ENCODE measurements at places on chromosomes 4 and X.

GRCh38 chrX:103828529-103828928 lies 3.5 kb downstream of the RAB9B start:
- ATAC-seq: no peak

DNA sequence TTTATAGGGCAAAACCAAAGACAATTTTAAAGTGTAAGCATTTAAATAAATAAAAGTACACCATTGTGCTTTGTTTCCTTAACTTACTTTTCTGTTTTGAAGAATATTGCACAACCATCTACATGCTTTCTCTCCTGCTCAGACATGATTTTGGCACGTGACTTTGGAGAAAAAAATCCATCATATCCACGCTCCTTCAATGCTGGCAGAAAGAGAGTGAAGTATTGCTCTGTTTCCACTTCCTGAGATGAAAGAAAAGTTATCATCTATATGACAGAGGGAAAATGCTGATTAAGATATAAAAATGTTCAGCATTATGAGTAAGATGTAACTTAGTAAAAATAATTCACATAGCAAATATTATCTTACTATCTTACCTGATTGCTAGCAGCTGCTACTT lies 77.1 kb downstream of the CNOT6L start:
- ATAC-seq: no peak

- ATAC-seq: no peak
Observed at GRCh38 chrX:71304561-71304960, 3.0 kb downstream of the ITGB1BP2 start.

GRCh38 chr4:75048208-75048879 lies 115.4 kb downstream of the PARM1 start:
- no peak for ATAC-seq

DNA sequence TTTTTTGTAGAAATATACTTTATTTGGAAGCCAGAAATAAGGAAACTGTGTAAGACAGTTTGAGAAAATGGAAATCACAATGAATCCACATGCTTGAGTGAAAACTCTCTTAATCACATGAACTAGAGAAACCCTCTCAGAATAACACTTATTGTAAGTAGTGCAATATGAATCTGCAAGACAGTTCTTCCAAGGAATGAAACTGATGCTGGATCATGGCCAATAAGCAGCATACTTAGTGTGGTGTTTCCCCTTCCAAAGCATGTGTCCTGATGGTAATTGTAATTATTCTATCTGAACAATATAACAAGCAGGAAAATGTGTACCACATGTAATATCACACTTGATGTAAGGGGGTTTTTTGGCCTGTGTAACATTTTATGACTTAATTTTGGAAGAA lies 1870.5 kb upstream of the TENM3 start:
- ATAC-seq: no peak

- ATAC-seq: no peak
Observed at GRCh38 chrX:15566244-15566643, 34.5 kb downstream of the ACE2 start.

DNA sequence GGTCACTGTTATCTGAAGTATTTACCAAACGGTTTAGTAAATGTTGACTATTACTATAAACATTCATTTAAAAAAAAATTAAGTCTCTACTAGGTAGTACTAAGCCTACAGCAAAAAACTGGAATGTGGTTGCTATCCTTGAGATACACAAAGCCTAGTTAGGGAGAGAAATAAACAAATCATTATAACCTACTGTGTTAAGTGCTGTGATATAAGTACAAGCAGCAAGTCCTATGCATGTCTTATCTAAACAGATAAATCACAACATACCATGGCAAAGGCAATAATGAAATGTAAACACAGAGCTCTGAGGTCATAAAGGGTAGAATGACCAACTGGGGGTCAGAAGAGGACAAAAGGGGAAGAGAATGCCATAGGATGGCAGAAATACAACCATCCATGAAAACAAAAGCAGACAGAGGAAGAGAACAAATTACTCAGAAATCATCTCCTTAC lies 92.2 kb downstream of the RNF150 start:
- no peak for ATAC-seq

- ATAC-seq: no peak
Observed at GRCh38 chrX:24902806-24903205, 113.0 kb downstream of the ARX start.

DNA sequence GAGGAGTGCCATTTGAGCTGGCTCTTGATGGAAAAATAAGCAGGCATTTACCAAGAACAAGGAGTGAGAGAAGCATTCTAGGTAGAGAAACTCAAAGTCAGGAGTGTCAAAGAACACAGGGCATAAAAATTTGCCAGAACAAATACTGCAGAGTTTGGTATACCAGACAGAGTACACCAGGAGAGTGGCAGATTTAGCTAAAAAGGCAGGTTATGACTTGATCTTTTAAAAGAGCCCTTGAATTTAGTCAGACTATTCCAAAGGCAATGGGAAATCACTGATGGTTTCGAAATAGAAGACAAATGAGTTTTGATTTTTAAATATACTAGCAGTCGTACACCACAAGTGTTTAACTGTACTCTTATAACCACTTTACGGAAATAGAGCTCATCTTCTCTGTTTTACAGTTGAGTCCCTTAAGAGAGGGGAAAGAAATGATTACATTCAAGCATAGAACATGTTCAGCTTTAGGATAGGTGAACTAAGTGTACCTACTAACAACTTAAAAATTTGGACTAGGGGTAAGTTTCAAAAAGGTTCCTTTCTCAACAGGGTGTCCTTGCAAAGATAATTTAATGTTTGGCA lies 10.2 kb downstream of the UBE2D3 start:
- ATAC-seq: no peak

DNA sequence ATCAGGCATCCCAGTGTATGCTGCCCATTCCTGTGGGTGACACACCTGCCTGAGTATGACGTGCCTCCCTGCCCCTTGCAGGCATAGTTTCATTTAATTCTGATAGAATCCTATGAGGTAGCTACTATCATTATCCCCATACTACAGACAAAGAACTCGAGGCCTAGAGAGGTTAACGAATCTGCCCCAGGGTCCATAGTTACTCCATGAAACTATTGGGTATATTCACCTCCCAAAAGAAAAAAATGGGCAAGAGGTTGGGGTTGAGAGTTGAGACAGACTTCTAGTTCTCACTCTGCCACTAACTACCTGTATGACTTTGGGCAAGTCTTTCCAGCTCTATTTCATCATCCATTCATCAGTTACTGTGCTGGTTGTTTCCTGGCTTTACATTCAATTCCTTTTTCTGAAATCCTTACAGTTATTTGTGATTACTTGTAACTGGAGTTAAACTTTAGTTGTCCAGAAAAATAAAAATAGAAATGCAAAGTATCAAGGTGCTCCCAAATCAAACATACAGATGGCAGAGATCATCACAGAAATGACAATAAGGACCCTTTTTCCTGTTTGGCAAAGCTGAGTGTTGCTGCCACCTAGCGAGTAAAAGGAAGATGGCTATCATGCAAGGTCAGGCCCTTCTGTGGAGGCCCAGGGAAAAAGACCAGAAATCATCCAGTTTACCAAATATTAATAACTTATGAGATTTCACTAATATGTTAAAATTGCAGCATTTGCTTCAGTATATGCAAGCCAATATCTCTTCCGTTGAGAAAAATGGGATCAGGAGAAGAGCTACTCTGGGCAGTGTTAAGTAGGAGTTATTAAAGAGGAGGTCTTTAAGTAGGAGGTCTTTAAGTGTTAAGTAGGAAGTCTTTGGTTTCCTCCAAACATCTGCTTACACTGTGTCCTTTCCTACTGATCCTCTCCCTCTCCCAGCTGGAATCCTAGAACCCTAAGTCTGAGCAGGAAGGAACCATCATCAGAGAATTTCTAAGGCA lies 17.1 kb upstream of the MAP7D3 start:
- no peak for ATAC-seq

GRCh38 chrX:110402850-110403221 lies 44.2 kb downstream of the RTL9 start:
- no peak for ATAC-seq
